Stimulated activated naive CD8-positive, alpha-beta T cell treated with anti-CD3 and anti-CD28 coated beads, Interleukin-15, Interleukin-2, amounts not matched to agents 100 U/mL and 50 U/mL, for 24 hours (primary cell): ENCODE measurements at places on chromosomes 6 and 20.

DNA sequence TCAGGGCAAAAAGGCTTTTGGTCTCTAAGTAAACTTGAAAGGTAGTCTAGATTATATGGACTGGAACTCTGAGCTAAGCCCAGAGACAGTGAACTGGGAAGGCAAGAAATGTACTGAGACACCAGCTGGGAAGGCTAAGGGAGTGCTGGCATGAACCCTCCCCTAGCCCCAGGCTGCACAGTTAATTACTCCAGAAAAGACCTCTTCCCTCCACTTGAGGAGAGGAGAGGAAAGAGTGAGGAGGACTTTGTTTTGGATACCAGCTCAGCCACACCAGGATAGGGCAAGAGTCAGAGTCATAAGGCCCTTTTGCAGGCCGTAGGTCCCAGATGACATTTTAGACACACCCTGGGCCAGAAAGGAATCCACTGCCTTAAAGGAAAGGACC lies 84.1 kb upstream of the GJE1 start:
- DNase-seq = no peak

DNA sequence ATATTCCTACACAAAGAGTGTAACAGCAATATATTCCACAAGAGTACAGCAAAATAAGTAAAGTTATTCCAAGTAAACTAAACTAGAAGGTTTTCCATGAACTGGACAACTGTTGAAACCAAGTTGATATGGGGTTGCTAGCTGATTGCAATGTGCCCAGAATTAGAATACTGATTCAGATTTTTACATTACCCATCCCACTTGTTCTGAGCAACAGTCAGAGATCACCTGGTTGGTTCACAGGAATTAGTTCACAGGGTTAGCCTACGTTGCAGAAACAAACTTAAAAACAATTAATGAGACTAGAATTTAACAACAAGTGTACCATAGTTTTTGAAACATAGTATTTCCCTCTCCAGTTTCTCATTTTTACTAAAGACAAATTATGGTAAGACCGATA lies 49.1 kb downstream of the CEP85L start:
- no peak for DNase-seq

- DNase-seq = peak; percentile 61
Observed at GRCh38 chr20:33812152-33812849, 1.2 kb downstream of the CHMP4B start.

DNA sequence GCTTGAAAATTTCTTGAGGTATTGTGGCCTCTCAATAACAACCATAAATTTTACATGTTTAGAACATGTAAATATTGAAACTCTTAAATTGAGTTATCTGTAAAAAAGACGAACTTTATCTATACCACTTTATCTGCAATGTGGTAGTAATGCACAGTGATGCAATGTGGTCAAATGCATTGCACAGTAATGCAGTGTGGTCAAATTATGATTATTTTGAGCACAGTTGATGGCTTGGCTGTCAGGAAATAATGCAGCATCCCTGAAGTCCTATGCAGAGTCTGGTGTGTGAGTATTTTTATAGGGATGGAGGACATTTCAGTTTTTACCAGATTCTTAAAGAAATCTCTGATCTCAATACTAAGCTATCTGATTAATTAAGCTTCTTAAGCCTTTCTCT lies 5.1 kb downstream of the TTK start:
- no peak for DNase-seq

GRCh38 chr6:154751011-154751800 lies 18.0 kb downstream of the SCAF8 start:
- no peak for DNase-seq

DNA sequence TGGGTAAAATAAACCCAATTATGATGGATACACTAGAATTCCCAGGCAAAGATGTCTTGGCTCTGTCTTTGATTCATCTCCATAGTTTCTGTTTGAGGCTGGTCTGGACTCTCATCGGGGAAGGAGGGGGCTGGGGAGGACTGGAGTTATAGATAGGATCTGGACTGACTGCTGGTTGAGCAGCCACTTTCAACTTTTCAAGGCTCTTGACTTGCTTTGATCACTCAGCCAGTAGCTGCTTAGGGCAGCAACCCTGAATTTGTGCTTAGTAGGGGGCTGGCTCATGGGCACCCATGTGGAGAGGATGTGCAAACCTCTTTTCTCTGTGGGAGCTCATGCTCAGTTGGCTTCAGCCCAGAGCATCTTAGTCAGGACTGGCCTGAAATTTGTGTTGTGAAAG lies 114.0 kb upstream of the NEDD9 start:
- DNase-seq = no peak

DNA sequence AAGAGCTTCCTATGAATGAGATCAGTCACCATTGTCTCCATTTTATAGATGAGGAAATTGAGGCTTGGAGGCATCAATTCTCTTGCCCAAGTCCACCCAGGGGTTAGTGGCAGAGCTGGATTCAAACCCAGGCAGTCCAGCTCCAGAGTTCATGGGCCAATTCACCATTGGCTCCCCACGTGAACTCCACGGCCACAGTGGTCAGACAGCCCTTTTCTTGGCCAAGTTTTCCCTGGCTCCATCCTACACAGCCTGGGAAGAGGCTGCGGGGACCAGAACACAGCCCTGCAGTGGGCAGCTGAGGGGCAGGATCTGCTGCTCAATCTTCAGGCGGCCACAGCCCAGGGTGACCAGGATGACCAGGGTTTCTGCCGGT lies 20.5 kb downstream of the TGM2 start:
- no peak for DNase-seq

DNA sequence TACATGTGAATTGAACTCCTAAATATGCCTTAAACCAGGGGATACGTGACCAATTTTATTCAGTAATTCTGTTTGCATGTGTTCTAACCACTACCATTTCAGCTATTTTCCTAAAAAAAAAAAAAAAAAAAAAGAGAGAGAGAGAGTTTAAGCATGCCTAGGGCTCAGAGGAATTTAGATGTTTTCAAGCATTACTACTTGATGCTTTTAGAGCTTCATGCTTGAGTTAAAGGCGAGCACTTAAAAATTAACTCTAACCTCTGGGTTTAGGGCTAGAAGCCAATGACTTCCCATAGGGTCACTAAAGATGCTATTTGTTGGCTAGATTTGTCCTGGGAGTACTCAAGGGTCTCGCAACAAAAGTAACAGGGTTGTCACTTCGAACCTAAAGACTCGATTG lies 217.7 kb downstream of the ATXN1 start:
- no peak for DNase-seq
